ENCODE measurements at places on chromosomes 16 and 17.

- no peak for DNase-seq
Observed at GRCh38 chr16:68202091-68202519, 33.8 kb downstream of the ESRP2 start.

GRCh38 chr17:37527249-37527851, 37.7 kb downstream of the DUSP14 start:
- no peak for DNase-seq

- no peak for DNase-seq
Observed at GRCh38 chr17:63250830-63251229, 195.3 kb downstream of the CYB561 start.

DNA sequence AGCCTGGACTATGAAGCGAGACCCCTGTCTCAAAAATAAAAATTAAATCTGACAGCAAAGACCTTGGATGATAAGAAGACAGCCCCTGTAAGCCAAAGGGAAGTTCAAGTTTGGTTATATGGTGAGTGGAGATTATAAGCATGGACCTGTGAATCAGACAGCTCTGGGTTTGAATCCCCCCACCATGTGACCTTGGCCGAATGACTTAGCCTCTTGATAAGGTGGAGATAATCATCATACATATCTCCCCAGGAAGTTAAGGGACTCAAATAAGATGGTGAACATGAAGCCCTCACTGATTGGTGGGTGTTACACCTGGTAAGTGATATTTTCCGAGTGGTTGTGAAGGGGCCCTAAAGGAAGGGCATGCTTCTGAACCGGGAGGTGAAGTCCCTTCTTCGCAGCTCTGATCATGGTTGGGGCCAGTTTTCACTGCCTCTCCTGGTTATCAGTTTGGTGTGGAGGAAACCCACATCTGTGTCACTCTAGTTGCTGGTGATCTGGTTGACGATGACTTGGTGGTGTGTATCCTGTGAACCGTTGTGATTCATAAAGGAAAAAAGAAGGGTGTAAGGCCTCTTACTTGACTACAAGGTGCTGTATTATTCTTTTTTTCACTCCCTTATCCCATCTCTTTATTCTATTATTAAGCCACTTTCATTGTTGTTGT, 61.7 kb upstream of the CLEC18A start:
- DNase-seq = no peak

DNA sequence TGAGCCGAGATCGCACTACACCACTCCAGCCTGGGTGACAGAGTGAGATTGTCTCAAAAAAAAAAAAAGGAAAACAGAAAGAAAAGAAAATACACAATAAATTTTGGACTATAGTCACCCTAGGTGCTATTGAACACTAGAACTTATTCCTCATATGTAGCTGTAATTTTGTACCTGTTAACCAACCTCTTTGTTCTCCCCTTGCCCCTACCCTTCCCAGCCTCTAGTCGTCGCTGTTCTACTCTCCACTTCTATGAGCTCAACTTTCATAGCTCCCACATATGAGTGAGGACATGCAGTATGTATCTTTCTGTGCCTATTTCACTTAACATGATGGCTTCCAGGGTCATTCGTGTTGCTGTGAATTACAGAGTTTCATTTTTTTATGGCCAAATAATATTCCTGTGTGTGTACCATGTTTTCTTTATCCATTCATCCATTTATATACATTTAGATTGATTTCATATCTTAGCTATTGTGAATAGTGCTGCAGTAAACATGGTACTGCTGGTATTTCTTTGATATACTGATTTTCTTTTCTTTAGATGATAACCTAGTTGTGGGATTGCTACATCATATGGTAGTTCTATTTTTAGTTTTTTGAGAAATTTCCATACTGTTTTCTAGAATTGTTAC, 28.3 kb downstream of the VPS35L start:
- peak; percentile 10 for DNase-seq

DNA sequence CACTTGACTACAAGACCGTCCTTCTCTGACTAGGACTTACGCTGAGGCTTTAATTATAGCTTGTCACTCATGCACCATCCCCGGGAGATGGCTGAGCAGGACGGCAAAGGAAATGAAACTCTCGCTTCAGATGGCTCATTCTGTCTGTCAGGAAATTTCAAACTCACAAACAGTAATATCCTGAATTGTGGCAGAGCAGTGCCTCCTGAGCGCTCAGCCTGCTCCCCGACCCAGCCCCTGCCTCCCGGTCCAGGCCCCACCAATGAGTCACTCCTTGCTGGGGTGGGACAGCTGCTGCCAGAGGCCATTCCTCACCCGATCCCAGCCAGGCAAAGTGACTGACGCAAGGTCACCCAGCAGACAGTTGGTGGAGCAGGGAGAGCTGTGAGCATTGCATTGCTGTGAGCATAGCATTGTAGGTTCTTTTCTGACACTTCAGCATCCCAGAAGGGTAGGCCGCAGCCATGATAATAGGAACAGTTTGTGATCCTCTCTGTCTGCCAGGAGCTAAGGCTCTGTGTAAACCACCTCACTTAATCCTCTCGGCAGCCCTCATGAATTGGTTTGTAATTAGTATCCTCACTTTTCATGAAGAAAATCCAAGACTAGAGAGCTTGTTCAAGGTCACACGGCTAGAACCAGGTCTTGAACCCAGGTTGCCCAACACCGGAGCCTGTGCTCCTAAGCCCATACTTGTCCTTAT, 20.9 kb downstream of the CCDC182 start:
- DNase-seq = no peak
